ENCODE measurements at places on chromosomes 2 and 18.

- DNase-seq: no peak
These were observed 292.1 kb downstream of the GPD2 start for GRCh38 chr2:156728328-156728727.

DNA sequence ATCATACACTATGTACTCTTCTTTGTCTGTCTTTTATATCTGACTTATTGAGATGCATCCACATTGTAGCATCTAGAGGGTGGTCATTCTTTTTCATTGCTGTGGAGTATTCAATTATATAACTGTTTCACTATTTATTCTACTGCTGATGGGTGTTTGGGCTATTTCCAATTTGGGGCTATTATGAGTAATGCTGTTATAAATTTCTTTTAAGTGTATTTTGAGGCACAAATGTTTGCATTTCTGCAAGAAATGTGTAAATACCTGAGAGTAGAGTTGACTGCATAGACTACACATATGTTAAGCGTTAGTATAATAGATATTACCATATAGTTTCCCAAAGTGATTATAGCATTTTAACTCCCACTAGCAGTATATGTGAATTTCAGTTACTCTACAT is 26.9 kb upstream of the PPP1R1C start:
- DNase-seq: no peak

GRCh38 chr18:289026-289425 is 21.2 kb upstream of the THOC1 start:
- no peak for DNase-seq

GRCh38 chr2:216502381-216503158 is 3.9 kb downstream of the RPL37A start:
- DNase-seq: no peak

DNA sequence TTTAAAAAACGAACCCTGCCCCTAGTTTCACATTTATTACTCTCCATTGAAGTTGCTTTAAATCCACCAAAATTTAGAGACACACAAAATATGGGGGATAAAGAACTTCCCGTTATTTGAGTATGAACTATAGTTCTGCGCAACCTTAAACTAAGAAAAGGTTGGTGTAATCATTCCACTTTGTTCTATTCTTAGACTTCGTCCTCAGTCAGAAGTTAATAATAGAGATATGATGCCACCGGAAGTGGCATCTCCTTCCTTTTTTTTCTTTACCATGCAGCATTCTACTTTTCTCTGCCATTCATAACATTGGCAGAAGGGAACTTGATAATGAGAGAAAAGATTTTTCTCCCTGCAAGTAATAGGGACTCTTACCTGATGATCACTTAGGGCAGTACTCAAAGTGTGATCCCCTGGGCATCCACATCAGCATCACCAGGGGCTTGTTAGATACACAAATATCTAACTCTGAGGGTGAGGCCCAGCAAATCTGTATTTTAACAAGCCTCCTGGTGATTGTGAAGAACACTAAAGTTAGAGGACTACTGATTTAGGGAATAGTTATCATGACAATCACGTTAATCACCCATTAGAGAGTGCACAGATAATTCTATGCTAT is 147.7 kb upstream of the DTNA start:
- DNase-seq: no peak
